ENCODE measurements at places on chromosomes 1 and 21.

GRCh38 chr1:175833502-175833901 is 90.1 kb upstream of the TNR start:
- no peak for DNase-seq

GRCh38 chr1:178477841-178478240 is 18.9 kb downstream of the CLEC20A start:
- no peak for DNase-seq

DNA sequence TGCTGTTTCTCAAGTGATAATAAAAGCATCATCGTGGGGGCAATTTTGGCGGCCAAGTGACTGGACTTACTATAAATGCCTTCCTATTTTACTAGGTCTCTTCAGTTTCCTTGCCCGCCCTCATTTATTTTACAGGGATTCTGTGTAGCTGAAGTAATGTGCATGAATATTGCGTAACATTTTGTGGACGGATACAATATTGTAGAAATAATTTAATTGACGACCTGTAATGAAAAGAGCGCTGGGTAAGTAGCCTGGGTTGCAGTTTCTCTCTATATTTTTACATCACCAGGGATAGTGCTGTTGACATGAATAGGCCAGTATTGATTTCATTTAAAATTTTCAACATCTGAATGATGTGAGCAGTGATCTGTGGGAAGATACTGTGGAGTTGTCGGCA is 28.1 kb upstream of the LMO4 start:
- DNase-seq = no peak

GRCh38 chr1:159854116-159854692 is 8.3 kb downstream of the VSIG8 start:
- DNase-seq = peak; percentile 57

DNA sequence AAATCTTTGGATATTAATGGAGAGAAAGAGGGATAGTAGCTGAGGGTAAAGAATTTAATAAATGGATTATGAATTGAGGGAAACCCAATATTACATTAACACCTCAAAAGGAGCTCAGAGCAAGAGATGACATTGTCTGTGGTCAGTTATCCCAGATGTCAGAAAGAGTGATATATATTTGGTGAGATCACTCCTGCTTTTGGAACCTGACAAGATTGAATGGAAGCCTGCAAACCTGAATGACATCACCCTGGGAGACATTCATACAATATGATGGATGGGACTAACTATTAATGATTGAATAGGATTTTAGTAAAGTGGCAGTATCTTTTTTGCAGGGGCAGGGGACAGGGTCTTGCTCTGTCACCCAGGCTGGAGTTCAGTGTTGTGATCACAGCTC is 6.8 kb upstream of the IFI6 start:
- no peak for DNase-seq

DNA sequence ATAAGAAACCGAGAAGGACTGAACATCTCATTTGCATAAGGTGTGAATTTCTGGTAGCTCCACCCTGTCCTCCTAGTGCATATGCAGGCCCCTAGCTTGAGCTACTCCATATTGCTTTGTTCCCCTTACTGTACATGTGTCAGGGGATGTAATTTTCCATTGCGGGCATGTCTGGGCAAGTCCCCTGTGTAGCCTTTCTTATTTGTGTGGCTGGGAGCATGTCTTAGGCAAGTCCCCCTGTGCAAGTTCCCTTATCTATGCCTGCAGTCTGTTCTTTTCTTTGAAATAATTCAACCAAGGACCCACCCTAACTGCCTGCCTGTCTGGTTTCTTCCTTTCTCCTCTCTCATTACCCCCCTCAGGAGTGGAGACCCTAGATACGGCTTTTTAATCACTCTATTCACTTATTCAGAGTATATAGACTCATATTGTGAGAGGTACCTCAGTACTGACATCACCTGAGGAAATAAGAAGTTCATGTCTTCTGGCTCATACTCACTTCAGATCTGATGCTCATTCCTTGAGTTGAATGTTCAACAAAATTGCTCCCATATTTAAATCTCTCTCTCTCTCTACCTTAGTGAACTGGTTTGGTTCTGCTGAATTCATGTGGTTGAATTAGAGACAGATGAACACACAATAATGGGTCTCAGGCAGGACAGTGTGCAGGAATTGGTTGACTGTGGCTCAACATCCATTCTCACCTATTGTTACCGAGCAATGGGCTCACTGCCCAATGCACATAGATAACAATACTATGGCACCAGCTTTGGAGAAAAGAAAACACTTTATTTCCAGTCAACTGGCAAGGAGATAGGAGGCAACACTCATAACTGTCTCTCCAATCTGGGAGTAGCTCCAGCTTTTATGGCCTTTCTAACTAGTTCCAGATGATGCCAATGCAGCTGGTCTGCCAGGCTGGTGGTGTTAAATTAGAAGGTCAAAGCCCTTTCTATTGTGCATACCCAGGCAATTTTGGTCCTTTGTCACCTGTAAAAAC is 27.9 kb upstream of the NPL start:
- no peak for DNase-seq

- DNase-seq = no peak
These were observed 18.4 kb downstream of the ATP1A4 start for GRCh38 chr1:160169553-160170399.

GRCh38 chr1:205142102-205142469 is 20.3 kb upstream of the RBBP5 start:
- no peak for DNase-seq

DNA sequence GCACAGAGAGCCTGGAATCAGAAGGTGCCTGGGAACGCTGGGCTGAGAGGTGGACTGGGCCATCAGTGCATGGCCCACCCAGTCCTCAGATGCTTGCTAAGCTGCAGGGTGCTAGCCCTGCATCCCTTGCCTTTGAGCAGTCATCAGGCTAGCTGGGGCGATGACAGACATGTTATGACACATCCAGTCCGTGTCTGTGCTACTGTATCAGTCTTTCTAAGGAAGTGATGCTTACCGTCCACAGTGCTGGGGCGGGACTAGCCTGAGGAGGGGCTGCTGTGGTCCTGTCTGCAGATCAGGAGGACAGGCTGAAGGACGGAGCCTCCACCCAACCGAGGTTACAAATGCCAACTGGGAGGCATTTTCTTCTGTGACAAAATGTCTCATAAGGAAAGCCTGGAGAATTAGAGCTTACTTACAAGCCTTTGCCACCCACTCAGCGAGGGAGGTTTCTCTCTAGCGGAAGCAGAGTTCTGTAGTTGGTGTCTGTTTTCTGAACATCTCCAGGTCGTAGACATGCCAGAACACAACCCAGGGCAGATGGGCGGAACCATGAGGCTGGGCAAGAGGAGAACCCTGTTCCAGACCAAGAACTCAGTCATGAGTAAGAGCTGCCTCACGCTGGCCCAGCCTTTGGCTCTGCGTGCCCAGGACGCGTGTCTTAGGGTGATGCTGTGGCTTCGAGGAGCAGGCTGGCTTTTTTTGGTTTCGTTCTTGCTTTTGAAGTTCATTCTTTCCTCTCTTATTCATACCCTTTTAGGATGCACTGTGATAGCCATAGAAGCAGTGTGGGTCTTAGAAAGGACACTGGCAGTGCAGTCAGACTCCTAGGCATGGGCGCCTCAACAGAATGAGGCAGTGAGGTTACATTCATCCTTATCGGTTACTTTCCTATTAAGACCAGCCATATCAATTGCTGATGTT is 14.3 kb downstream of the SLFNL1 start:
- no peak for DNase-seq

DNA sequence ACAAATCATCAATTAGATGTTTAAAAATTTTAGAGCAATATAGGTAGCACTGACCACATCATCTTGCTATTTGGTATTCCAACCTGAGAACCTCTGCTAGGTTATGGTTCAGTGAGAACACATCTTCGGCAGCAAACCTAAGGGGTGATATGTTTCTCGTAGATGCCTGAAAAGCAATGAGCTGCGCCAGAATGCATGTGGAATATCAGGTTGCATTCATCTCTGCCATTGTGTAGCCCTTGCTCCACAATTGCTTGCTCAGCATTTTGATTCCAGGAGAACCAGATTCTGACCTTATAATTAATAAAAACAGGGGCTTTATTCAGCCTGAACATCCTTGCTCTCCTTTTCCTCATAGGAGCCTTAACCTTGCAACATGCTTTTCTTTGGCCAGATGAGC is 408.1 kb downstream of the USH2A start:
- no peak for DNase-seq

GRCh38 chr1:245751726-245752470 is 597.1 kb downstream of the KIF26B start:
- DNase-seq = no peak

Data from NCI-H2029 (cell line).